Psoas muscle (tissue), 8 donors: ENCODE measurements at places on chromosomes 6 and 20.

GRCh38 chr6:25278261-25278913 lies 787 bp upstream of the CARMIL1 start:
- DNase-seq = no peak

DNA sequence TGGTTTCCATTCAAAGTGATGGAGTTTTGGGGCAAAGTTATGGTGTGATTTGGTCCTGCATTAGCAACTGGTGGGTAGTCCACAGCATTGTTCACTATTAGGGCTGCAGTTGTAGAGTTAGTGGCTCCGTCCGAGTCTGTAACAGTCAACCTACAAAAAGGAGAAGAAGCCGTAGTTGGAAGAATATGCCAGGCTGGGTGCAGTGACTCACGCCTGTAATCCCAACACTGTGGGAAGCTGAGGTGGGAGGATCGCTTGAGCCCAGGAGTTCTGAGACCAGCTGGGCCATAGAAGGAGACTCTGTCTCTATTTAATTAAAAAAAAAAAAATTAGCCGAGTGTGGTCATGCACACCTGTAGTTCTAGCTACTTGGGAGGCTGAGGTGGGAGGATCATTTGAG lies 69.5 kb downstream of the KIAA0319 start:
- DNase-seq = no peak

DNA sequence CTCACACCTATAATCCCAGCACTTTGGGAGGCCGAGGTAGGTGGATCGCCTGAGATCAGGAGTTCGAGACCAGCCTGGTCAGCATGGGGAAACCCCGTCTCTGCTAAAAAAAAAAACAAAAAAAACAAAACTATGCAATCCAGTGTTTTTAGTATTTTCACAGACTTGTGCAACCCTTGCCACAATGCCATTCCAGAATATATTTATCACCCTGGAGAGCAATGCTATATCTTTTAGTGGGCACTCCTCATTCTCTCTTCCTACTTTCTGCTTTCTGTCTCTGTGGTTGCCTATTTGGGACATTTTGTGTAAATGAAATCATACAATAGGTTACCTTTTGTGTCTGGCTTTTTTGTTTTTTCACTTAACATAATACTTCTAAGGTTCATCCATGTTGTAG lies 39.1 kb upstream of the MROH8 start:
- no peak for DNase-seq

- DNase-seq = no peak
These were observed 16.5 kb downstream of the PPP1R10 start for GRCh38 chr6:30600451-30600961.

GRCh38 chr6:134637847-134638437 lies 312.0 kb downstream of the ALDH8A1 start:
- DNase-seq = no peak

DNA sequence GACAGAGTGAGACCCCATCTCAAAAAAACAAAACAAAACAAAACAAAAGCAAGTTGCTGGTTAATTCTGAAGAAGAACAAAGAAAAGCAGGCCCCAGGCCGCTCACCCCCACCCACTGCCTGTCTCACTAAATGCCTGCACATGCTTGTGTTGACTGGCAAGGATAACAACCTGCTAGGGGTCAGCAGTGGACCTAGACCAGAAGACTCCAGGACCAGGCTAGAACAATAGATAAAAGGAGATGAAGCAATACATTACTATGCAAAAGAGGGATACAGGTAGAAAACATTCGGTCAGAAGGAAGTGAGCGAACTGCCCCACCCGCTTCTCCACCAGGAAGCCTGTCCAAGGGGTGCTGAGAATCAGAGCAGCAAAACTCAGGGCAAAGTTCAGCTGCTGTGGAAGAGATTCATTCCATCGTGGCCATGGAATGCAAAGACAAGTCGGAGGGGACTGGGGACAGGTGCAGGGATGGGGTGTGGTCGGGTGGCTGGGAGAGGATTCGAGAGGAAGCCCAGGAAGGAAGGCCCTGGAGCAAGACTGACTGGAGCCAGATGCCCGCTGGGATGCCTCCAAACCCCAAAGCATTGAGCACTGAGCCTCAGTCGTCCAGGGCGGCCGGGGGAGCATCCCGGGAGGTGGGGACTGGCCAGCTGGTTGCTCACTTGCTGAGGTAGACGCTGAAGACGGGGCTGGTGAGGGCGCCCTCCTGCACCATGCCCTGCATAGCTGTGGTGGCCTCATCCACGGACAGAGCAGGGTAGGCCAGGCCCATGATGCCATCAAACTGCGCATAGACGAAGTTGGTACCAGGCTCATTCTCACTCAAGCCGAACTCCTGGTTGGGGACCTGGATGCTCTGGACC lies 5.3 kb downstream of the PGC start:
- peak; percentile 16 for DNase-seq

DNA sequence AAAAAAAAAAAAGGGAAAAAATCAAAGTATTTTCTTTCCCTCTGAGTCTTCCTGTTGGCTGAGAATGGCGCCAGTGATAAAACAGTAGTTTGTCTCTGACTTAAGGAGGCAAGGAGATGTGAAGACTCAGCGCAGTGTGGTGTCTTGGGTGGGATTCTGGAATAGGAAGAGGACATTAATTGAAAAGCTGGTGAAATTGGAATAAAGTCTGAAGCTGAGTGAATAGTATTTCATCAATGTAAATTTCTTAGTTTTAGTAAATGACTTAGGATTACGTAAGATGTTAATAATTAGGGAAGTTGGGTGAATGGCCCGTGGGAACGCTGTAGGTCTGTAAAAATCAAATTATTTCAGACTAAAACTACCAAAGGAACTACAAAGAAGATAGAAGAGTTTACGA lies 122.8 kb upstream of the ZNF217 start:
- no peak for DNase-seq

DNA sequence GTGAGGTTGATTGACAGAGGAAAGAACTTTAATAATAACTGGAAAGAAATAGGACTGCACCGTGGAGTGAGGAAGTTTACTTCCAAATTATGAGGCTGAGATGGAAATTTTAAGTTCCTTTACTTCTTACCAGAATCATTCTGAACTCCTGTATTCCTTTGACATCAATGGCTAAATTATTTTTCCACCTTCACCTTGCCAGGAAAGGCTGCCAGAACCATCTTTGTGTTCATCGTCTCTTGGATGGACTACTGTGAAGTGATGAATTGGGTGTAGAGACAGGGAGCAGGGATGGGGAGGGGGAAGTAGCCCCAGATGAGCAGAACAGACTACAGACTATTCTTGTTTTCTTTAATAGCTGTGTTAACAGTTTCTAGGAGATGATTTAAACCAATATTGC lies 102.1 kb upstream of the CEP162 start:
- DNase-seq = no peak

- no peak for DNase-seq
These were observed 13.6 kb upstream of the SRSF6 start for GRCh38 chr20:43444107-43444506.

DNA sequence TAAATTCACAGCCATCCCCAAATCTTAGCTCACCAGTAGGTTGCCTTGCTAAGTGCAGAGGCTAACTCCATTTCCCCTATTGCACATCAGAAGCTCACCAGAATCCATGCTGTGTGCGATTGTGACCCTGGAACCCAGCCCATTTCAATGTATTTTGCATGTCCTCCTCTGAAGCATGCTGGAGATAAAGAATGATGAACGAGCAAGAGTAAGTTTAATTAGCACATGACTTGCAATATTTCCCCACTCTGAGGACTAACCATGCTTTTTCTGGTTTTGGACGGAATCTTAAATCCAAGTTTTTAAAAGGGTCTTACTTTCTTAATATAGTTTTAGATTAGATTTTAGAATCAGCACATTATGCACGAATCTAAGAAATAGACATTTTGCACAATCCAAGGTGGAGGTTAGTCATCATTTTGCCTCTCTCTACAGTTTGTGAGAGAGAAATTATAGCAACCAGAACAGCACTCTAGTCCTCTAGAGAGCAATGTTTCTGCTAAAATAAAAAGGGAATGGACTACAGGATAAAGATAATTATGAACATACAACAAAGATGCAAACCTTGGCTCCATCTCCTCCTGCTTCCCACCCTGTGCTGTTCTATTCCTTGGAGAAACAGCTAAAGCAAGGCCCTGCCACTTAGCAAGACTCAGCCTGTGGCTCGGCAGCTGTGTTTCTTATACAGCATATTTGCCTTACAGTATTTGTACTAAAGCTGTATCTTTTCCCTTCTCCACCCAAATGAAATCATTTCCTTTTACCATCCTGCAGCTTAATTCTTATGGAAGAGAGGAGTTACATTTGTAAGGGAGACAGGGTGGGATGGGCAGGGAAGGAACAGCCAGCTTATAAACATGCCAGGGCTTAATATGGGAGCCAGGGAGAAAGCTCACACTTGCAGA lies 24.9 kb upstream of the LAMA4 start:
- DNase-seq = no peak

DNA sequence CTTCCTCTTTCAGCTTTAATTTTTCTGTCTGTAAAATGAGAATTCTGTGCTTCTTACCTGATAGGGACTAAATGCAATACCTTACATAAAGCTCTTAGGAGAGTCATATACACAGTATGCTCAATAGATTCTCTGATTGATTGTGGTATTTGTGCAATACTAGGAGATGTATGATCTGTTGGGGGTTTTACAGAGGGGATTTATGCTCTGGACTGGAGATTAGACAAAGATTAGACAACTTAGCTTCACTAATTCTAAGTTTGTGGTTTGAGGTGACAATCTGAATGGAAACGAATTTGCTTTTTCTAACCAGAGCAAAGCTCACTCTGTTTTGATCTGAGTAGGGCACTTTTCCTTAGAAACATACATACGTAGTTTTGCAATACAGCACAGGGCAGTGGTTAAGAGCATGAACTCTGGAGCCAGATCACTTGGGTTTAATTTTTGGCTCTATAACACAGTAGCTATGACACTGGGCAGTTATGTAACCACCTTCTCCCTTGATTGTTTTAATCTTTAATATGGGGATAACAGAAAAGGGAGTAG lies 126.2 kb downstream of the RNF144B start:
- no peak for DNase-seq

DNA sequence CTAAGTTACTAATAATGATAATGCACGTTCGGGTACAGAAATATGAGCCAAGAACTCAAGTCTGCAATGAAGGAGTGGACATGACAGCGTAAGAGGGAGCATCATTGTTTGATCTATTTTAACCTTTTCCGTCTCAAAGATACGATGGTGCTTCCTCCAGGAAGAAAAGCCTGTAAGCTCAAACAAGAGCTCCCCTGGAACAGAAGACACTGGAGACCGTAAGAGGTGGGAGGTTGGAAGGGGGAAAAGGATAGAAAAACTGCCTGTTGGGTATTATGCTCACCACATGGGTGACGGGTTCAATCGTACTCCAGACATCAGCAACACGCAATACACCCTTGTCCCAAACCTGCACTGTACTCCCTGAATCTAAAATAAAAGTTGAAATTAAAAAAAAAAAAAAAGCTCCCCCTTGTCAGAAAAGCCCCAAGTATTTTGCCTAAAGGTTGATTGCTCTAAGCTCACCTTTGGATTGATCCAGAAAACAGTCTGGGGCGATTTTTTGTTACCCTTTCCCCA lies 180.5 kb downstream of the TRIM27 start:
- no peak for DNase-seq

DNA sequence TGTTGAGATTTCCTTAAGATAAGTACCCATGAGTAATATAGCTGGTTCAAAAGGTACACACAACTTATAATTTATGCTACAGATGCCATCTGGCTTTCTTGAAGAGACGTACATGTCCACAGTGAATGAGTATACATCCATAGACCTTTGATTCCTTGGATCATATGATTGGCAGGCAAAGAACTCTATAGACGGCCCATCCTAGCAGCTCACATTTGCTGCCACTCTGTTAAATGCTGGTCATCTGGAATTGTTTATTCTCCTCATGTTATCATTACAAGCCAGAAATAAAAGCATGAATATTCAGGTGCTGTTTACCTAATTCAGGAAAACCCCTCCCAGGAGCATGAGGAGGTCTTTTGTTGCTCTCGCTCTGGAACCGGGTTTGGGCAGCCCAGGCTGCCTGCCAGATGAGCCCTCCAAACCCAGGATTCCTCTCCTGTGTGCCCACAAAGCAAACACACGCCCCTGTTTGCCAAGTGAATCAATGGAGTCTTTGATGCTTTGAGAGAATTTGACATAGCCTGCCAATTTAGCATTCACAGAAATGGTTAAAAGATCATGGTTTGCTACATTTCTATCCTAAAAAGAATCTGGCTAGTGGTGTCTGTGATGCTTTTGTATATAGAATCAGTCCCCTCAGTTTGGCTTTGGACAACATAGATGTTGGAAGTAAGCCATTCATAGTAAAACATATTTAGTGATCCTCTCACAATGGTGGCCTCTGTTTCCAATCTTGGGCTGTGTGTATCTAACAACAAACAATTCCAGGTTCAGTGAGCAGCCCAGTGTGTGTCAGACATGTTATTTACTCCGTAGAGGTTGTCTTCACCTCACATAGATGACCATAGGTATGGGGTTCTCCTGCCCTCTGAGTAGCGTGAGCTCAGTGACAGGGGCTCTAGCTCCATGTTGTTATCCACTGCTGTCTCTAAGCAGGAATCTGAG lies 17.5 kb upstream of the PLCG1 start:
- no peak for DNase-seq

GRCh38 chr6:113847447-113847846 lies 9.7 kb upstream of the MARCKS start:
- no peak for DNase-seq

- DNase-seq = no peak
These were observed 46.6 kb upstream of the TMEM30A start for GRCh38 chr6:75331151-75331550.

DNA sequence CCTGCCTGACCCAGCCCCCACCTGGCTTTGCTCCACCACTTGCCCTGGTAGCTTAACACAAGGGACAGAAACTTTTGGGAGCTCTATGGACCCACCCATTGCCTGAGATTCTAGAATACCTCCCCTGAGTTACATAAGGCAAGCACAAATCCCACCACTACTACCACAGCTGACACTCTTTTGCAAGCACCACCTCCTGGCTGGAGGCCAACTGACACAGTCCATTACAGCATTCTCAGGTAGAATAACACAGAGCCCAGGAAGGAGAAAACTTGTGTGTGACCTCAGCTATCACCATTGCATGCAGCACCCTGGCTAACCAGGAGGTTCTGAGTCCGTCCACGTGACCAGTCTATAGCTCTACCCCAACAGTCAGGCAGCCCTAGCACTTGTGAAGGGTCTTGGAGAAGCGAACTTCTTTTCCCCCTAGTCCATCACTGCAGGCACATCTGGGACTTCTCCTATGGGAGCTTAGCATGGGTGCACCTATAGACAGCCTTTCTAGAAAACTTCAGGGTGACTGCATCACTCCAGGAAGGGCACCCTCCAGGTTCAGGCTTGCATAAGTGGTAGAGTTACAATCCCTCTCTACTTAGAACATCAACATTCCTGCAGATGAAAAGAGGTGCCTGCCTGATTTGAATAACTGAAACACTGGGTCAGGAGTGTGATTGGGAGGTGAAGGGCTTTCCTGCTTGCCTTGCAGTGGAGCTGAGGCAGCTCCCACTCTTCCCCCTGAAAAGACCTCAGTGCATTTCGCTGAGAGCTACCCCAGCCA lies 30.1 kb downstream of the CITED2 start:
- DNase-seq = no peak

DNA sequence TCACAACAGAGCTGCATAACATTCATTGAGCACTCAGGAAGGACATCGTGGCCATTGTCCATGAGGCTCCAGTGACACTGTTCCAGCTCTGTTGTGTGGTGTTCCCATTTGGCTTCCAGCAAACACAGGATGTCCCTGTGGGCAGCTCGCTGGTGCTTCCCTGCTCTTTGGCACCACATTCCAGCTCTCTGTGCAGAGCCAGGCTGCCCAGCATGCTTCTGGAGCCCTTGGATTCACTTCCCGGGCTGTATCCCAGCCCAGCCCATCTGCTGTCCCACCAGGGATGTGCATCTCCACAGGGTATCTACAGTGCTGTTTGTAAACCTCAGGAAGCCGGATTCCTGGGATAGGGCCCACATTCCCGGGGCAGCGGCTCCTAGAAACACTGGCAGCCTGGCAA lies 57.2 kb downstream of the CTCFL start:
- peak; percentile 13 for DNase-seq

- DNase-seq = no peak
These were observed 30.2 kb downstream of the PHACTR3 start for GRCh38 chr20:59634435-59635005.
